ENCODE measurements at places on chromosomes 3 and 15.

- DNase-seq, result no peak
These were observed 141.4 kb downstream of the RBPMS2 start for GRCh38 chr15:64634027-64634426.

GRCh38 chr15:25688166-25688565 is 175.0 kb downstream of the ATP10A start:
- no peak for DNase-seq

DNA sequence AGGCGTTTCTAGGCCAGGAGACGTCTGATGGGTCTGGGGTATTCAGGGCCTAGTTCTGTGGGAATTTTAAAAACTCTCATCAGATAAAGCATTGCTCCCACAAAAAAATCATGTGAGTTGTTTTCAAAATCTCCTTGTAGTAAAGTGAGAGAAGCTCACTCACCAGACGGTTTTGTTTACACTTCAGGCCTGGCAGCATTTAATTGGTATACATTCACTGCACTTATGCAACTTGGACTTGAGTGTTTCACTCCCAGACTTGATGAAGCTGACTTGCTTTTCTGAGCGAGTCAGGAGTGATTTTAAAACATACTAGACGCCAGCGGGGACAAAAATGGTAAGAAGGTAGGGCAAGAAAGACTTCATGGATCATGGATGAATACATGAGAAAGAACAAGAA is 75.2 kb downstream of the SLCO3A1 start:
- no peak for DNase-seq

- no peak for DNase-seq
These were observed 198.8 kb downstream of the DOCK3 start for GRCh38 chr3:50873376-50874157.

DNA sequence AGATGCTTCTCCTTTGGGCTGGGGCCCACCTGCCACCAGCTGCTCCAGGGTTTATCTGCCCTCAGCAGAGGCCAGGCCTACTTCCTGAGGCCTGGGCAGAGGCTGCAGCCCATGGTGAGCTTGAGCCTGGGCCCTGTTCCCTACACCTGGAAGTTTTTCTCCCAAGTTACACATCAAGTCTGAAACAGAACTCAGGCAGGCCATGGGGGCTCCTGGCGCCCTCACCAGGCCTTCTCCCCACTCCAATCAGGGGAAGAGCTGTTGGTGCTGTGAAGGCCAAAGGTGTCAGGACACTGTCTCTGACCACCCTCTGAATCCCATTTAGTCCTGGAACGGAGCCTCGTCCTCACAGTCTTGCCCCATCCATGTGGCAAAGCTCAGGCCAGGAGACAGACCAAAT is 7.3 kb downstream of the VWA5B2 start:
- DNase-seq, result no peak

DNA sequence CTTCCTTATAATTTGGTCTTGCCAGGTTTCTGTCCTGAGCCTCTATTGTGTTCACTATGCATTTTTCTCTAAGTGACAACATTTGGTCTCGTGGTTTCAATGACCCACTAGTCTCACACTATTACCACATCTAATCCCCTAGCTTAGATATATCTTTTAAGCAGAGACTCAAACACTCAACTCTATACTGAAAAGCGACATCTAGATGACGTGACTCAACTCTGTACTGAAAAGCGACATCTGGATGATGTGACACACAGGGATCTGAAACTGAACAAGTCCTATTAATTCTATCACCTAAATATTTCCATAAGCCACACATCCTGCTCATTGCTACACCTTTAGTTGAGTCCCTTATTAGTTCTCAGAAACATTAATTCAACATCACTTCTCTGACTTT is 141.7 kb upstream of the MBNL1 start:
- no peak for DNase-seq

DNA sequence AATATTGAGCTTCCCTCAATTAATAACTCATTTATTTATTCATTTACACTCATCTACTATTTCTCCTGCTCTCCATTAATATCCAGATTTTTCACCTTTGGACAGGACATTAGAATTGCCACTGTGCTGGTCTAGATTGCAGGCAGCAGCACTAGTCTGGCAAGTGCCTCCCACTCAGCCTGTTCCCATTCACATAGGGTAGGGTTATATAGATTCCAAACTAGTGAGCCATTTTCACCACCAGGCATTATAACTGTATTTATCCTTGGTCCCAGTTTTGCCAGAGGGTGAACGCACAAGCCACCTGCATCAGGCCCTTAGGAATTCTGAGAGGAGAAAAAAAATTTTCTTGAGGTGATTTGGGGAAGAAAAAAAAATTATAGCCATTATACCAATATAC is 44.5 kb downstream of the ANAPC13 start:
- no peak for DNase-seq

- peak; percentile 32 for DNase-seq
These were observed 12.0 kb downstream of the MESD start for GRCh38 chr15:80977627-80978036.

DNA sequence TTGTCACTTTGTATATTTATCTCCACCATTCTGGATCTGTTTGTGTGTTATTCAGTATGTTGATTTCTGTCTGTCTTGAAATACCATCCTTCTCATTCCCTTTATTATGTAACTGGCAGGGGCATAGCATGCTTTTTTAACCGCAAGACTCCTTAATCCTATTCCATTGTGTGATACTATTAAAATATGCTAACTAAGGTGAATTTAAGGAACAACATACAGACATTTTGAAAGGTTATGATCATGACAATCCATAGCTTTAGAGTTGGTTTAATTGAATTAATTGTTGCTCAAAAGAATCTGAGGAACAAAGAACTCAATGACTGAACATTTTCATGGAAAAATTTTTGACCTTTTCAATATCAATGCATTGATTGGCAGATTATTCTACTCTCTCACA is 677.3 kb upstream of the ROBO1 start:
- no peak for DNase-seq

DNA sequence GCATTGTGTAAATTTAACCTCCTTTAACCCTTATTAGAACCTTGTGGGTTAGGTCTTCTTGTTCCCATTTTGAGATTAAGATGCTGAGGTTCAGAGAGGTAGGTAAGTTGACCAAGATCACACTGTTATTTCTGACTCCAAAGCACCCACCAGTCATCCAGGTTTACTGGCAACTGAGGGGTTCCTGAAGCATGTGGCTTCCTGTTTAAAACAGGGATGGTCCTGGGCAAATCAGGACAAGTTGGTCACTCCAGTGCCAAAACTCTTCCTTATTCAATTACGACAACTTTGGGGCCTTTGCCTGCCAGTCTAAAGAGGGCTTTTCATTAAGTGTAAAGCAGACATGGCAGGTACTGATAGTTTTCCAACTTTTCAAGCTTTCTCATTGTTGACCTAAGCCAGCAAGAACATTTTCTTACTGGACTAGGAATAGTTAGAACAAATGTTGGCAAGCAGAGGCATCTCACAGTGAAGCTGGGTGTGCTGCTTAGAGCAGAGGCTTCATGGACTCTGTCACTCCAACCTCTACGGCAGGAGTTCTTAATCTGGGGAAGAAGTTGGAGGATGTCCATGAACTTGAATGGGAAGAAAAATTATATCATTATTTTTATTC is 149.4 kb upstream of the ADAMTS9 start:
- DNase-seq, result no peak

DNA sequence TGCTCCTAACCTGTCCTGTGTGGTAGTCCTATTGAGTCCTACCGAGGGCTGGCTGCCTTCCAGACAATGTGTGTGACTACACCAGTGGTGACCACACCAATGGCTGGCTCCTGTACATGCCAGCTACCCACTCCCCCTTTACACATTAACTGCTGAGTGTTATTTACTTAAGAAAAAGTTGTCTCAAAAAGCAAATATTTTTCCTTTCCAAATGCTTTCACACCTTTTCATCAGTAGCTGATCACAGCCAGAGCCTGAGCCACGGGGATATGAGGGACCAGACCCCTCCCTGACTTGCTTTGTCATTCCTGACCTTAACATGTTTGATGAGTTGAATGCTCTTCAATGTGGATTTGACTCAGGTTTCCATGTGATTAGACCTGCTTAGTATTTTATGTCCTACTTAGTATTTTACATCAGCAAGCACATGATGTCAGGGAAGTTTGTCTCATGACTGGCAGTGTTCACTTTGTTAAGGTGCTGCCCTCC is 29.6 kb upstream of the GREM1 start:
- DNase-seq, result no peak

DNA sequence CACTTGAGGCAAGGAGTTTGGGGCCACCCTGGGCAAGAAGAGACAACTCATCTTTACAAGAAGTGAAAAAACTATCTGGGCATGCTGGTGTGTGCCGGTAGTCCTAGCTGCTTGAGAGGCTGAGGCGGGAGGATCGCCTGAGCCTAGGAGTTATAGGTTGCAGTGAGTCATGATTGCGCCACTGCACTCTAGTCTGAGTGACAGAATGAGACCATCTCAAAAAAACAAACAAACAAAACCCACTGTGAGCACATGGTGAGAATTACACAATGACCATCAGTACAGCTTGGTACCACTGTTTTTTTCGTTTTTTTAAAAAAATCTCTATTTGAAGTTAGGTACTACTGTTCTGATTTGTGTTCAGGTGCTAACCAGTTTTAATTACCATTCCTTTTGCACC is 13.6 kb downstream of the VPS39 start:
- DNase-seq, result no peak

DNA sequence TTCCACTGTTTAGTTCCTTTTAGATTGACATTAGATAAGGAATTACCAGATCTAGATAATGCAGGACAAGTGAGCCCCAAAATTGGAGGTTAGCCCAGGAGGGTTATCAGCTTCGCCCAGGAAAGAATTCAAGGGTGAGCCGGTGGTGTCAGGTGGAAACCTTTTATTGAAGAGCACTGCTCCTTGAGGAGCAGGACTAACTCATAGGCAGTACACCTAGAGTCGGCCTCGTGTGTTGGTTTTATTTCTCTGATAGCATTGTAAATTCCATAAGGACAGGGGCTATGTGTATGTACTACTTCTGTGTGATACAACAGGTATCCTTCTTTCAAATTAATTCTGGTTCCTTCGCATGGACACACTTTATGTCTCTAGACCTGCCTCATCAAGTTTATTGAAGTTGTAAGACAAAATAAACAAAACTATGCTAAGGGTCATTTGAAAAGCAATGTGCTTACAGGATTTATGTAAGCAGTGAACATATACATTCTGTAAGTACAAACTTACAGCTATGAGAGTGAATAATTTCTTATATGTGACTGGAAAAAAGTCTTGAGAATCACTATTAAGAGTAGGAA is 57.2 kb downstream of the SNX4 start:
- no peak for DNase-seq

GRCh38 chr3:104291878-104292277 is 1074.8 kb upstream of the ALCAM start:
- no peak for DNase-seq

- no peak for DNase-seq
These were observed 66.5 kb downstream of the CD47 start for GRCh38 chr3:108024146-108024850.

DNA sequence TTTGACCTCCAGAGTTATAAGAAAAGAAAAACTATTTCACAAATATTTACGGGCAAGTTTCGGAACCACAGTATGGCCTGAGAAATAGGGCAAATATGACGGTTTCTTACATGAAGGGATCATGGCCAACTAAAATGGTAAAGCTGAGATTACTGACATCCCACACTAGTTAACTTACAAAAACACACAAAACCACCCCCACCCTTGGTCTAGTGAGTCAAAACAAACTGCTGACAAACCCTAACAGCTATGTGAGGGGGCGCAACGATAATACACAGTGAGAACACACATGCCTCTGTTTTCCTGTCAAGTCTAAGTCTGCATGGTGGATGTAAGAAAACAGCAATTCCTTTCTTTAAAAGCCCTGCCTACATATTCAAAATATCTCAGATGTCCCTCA is 32.3 kb downstream of the CBLB start:
- DNase-seq, result no peak

- no peak for DNase-seq
These were observed 101.7 kb downstream of the CD200R1L start for GRCh38 chr3:112744825-112745566.

DNA sequence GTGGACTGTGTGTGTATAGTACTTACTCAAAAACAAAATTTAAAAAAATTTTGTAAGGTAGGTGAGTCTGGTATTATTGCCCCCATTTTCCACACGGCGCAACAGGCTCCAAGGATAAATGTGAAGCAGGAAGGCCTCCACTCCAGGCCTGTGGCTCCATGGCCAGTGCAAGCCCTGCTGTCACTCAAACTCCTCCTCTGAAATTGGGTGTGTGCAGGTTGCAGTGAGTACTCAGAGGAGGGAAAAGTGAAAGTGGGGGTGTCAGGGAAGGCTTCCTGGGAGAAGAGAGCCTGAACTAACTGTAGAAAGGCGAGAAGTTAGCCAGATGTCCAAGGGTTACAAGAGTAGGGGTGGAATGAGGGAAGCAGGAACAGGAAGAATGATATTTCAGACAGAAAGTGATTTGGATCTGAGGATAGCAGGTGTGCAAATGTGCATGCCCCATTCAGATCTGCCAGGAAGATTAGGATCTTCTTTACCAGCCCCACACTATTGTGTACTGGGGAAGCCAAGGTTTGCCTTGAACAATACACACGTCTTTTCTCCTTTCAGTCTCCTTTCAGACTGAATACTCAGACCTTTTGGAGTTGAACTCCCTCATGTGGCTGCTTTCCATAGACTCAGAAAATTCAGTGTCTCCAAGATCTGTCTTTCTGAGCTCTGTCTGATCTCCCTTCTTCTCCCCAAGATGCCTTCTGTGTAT is 48.7 kb upstream of the RYK start:
- DNase-seq, result no peak

- no peak for DNase-seq
These were observed 2.4 kb downstream of the ANPEP start for GRCh38 chr15:89812011-89812846.

- DNase-seq, result no peak
These were observed 177.1 kb upstream of the GALNT15 start for GRCh38 chr3:15997274-15997943.

DNA sequence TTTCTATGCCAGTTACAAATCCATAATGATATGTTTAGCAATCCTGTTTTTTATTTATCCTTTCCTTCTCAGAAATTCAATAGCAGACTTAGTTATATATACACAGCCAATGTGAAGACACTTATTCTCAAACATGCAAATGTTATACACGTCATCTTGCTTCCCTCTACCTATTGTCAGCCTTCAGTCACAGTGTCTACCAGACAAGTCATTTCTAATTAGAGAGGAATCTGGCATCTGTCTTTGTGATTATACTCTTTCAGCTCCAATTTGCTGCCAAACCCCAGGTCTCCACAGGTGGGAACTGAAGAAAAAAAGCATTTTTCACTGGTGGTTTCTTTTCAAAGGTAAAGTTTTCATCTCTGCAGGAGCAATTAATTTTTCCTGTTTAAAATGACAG is 793.1 kb downstream of the AGBL1 start:
- no peak for DNase-seq

Data from occipital lobe (tissue), 3 donors.